Peyer's patch (tissue), 4 donors: ENCODE measurements at places on chromosomes 12 and 14. TPM values are rescaled to one million over a fixed set of nuclear protein-coding genes. Genes with fewer than 3 reads are reported as not detected.
A peak's percentile ranks its signal among the peaks of the same experiment; 100 is the strongest.

DNA sequence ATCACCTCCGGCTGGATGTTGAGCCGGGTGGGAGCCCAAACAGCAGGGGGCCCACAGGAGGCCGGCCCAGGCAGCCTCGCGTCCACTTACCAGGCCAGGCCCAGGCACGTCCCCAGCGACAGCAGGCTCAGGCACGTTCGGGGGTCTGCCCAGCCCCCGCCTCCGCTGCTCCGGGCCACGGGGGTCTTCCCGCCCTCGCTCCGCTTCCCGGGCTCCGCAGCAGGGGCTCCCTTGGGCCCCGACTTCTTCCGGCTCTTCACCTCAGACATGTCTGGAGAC lies 216 bp downstream of the IKBIP start:
- peaks cover 6% of the 10 kb centered on the region for H3K4me1 ChIP-seq
- peak; percentile 63 for DNase-seq
- no peaks in the 10 kb centered on the region for H3K36me3 ChIP-seq
- H3K4me3 ChIP-seq: peak overlapping the region; percentile 95

GRCh38 chr14:45377166-45377565 lies 124.2 kb upstream of the MIS18BP1 start:
- no peaks in the 10 kb centered on the region for H3K4me1 ChIP-seq
- H3K27me3 ChIP-seq: no peaks in the 10 kb centered on the region
- H3K27ac ChIP-seq: no peak overlapping the region
- no peak for DNase-seq
- H3K36me3 ChIP-seq: no peaks in the 10 kb centered on the region
- H3K4me3 ChIP-seq: no peak overlapping the region

DNA sequence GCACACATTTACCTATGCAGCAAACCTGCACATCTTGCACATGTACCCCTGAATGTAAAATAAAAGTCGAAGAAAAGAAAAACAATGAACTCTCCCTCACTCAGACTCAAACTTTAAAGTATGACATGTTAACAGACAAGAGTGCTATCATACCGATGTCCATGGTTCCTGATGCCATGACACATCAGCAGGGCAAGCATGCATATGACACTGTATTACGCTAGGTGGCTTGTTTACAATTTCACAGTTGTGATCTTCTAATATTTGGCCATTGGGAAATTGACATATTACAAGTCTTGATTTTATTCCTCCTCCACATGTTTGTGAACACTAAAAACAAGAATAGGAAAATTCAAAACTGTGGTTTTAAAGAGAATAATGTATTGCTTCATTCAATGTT lies 126.6 kb downstream of the ADAMTS20 start:
- no peaks in the 10 kb centered on the region for H3K4me1 ChIP-seq
- H3K4me3 ChIP-seq: no peak overlapping the region
- H3K27me3 ChIP-seq: no peaks in the 10 kb centered on the region
- DNase-seq: no peak
- H3K27ac ChIP-seq: no peak overlapping the region

DNA sequence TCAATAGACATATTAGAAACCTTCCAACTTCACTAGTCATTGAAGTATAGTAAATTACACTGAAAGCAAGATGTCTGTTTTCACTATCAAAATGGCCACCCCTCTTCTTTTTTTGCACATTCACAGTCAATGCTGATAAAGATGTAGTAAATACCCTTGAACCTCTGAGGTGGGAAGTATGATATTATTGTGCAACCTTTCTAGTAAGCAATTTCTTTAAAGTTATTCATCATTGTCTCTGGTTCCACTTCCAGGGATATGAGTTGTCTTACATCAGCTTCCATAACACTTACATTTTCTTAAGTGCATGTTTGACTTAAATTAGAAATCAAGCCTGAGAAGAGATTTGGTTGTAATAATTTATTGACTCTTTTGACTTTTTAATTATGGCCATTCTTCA lies 453.9 kb upstream of the MGAT4C start:
- no peak for DNase-seq
- H3K27me3 ChIP-seq: no peaks in the 10 kb centered on the region
- no peak overlapping the region for H3K4me3 ChIP-seq
- no peak overlapping the region for H3K27ac ChIP-seq
- H3K36me3 ChIP-seq: no peaks in the 10 kb centered on the region
- no peaks in the 10 kb centered on the region for H3K4me1 ChIP-seq

DNA sequence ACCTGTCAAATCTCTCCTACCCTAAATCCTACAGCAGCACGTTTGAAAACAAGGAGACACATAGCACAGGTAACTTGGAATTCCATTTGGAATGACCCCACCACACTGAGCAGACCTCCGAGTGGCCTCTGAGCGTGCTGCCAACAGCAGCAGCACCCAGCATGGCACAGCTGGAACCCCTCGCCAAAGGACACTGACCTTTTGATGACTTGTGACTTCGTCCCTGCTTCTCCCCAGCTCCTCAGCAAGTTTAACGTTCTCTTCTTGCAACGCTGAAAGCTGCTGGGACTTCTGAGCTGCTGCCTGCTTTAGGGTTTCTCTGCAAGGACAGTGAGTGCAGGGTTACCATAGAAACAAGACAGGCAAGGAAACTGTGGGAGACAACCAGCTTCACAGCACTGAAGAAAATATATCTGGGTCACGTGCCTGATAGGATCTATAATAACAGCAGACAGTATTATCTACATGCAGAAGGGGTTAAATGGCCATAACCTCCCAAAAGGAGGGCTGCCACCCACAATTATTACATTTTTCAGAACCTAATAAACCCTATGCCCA lies 43.3 kb upstream of the VPS33A start:
- no peak overlapping the region for H3K4me3 ChIP-seq
- H3K27ac ChIP-seq: no peak overlapping the region
- H3K36me3 ChIP-seq: no peaks in the 10 kb centered on the region

GRCh38 chr14:68016255-68016914 lies 196.8 kb downstream of the RAD51B start:
- no peak overlapping the region for H3K27ac ChIP-seq
- DNase-seq: no peak
- H3K4me3 ChIP-seq: no peak overlapping the region
- H3K27me3 ChIP-seq: no peaks in the 10 kb centered on the region
- H3K4me1 ChIP-seq: no peaks in the 10 kb centered on the region

DNA sequence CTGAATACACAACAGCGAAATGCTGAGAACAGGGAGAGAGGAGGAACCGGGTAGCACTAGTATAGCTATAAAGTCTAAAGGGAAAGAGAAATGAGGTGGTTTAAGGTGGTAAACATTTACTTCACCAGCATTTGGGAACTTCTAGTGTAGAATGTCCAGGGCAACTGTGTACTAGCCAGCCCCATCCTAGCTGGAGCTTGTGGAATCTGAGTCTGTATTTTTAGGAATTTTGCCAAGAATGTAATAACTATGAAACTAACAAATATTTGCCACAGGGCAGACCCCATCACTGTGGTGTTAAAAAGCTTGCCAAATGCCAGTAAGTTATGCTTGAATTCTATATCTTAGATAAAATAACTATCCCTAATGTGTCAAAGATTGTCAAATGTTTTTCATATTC lies 398.9 kb upstream of the MIS18BP1 start:
- H3K27me3 ChIP-seq: no peaks in the 10 kb centered on the region
- H3K4me3 ChIP-seq: no peak overlapping the region
- H3K4me1 ChIP-seq: no peaks in the 10 kb centered on the region
- DNase-seq: no peak

DNA sequence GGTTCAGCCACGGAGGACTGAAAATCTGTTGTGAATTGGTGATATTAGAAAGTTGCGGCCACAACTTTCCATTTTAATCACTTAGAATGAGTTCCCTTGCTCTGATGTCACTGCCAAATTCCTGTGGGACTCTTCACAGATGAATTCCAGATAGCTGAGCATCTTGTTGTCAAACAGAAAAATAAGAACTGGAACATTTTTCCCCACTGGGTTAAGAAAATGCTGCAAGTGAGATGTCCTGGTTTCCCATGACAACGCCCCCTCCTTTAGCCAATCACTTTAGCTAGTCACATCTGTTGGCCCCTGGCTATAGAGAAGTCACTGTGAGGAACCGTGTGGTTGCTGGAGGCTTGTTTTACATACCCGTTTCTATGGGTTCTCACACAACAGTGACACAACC lies 135.9 kb downstream of the KTN1 start:
- no peaks in the 10 kb centered on the region for H3K27me3 ChIP-seq
- H3K4me3 ChIP-seq: no peak overlapping the region
- H3K27ac ChIP-seq: peak overlapping the region; percentile 26

DNA sequence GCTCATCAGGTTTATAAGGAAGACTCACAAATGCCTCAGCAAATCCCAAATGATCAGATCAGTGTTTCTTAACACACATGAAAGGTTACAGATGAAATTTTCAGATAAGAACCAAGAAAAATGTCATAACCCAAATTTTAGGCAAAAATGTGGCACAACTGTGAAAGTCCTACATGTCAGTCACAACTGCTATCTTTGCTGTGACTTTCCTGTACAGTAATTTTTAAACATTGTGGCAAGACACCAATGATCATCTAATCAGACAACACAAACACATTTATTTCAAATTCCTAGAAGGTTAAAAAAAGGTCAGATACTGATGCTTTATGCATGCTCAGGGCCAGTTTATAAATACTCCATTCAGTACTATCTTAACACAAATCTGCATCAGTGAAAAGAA lies 31.1 kb downstream of the NUDT4 start:
- H3K4me3 ChIP-seq: no peak overlapping the region
- no peaks in the 10 kb centered on the region for H3K36me3 ChIP-seq
- H3K27ac ChIP-seq: no peak overlapping the region
- H3K4me1 ChIP-seq: no peaks in the 10 kb centered on the region
- DNase-seq: no peak

DNA sequence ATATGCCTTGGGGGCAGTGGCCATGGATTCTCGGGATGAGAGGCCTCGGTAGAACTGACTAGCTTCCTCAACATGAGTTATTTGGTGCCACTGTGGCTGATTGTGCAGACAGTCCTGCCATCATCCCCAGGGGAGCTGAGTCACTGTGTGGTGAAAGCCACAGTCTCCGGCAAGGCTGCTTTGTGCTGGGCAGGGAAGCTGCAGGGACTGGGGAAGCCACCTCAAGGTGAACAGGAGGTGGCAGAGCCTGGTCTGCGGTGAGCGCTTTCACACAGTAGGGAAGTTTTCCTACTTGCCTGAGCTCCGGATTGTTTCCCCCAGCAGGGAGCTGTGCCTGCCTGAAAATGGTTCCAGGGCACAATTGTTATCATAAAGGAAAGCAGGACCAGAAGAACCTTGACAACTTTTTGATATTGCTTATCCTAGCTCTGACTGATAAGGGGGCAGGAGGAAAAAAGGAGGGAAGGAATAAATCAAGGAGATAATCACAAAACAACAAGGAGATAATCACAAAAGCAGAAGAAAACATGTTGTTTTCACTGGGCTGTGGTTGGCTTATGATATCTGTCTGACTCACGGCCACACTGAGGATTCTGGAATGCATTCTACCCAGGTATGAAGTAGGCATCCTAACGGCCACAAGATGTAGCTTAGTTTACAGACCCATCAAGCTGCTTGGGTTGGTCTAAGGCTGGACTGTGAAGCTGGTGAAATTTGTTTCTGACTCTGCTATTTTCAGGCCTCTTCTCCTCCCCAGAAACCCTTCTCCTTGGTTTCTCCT lies 32.2 kb upstream of the GNG2 start:
- no peaks in the 10 kb centered on the region for H3K36me3 ChIP-seq
- no peak overlapping the region for H3K27ac ChIP-seq
- no peaks in the 10 kb centered on the region for H3K27me3 ChIP-seq
- no peaks in the 10 kb centered on the region for H3K4me1 ChIP-seq
- no peak overlapping the region for H3K4me3 ChIP-seq
- DNase-seq: peak; percentile 87

DNA sequence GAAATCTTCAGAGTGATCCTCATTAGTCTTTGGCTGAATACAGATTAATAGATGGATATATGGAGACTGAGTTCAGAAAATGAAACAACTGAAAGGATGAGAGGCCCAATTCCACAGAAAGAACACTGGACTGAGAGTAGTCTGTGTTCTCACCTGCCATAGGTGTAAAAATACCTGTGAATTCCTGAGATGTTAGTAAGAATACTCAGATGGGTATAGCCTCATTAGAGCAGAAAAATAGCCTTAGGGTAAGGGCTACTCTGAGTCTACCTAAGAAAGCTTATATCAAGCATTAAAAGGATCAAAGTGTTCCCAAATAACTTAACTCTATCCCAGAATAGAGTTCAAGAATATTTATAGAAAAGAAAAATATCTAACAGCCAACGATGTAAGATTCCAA lies 1510.3 kb upstream of the SEL1L start:
- H3K36me3 ChIP-seq: no peaks in the 10 kb centered on the region
- no peaks in the 10 kb centered on the region for H3K27me3 ChIP-seq
- no peaks in the 10 kb centered on the region for H3K4me1 ChIP-seq
- no peak overlapping the region for H3K27ac ChIP-seq
- no peak overlapping the region for H3K4me3 ChIP-seq

DNA sequence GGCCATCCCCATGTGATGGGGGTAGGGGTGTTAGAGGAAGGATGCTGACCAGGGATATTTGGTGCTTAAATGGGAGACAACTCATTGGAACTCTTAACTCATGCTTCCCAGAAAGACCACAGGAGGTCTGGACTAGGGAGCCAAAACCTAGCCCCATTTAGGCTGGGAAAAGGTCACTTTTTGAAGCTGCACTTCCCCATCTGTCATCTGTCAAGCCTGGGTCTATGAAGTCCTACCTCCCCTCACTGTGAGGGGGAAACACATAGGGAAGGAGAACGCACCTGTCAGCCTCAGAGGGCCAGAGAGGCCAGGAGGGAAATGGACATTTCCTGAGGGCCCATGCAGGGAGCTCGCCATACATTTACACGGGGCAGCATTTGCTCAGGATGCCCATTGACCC lies 321.0 kb downstream of the BCL11B start:
- H3K27ac ChIP-seq: no peak overlapping the region
- no peaks in the 10 kb centered on the region for H3K27me3 ChIP-seq
- no peaks in the 10 kb centered on the region for H3K36me3 ChIP-seq
- DNase-seq: no peak
- no peaks in the 10 kb centered on the region for H3K4me1 ChIP-seq
- no peak overlapping the region for H3K4me3 ChIP-seq

DNA sequence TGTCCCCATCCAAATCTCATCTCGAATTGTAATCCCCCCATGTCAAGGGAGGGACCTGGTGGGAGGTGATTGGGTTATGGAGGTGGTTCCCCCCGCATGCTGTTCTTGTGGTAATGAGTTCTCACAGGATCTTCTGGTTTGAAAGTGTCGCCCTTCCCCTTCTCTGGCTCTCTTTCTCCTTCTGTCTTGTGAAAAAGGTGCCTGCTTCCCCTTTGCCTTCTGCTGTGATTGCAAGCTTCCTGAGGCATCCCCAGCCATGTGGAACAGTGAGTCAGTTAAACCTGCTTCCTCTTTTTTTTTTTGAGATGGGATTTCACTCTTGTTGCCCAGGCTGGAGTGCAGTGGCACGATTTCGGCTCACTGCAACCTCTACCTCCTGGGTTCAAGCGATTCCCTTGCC lies 104.0 kb downstream of the CCDC91 start:
- DNase-seq: no peak
- H3K4me1 ChIP-seq: no peaks in the 10 kb centered on the region
- no peaks in the 10 kb centered on the region for H3K27me3 ChIP-seq

GRCh38 chr12:29795715-29796114 lies 12.0 kb upstream of the TMTC1 start:
- no peaks in the 10 kb centered on the region for H3K36me3 ChIP-seq
- no peak overlapping the region for H3K27ac ChIP-seq
- no peak for DNase-seq
- H3K4me1 ChIP-seq: no peaks in the 10 kb centered on the region
- H3K27me3 ChIP-seq: no peaks in the 10 kb centered on the region

SOAT2 gene
- 13.3 TPM for total RNA-seq

CISTR gene
- not detected for total RNA-seq

FITM1 gene
- not detected for total RNA-seq

PLCZ1 gene
- not detected for total RNA-seq

GPR132 gene
- 3.4 TPM for total RNA-seq

SOX5 gene
- 27.2 TPM for total RNA-seq

NOPCHAP1 gene
- total RNA-seq: 6.6 TPM

OVCH1 gene
- total RNA-seq: not detected

CDKL1 gene
- 11.3 TPM for total RNA-seq

ANG gene
- total RNA-seq: 22.3 TPM

SCNN1A gene
- 275 TPM for total RNA-seq

GPR162 gene
- total RNA-seq: 11.6 TPM

GPR135 gene
- total RNA-seq: 8.0 TPM
